ENCODE measurements at places on chromosomes 7 and 10.

DNA sequence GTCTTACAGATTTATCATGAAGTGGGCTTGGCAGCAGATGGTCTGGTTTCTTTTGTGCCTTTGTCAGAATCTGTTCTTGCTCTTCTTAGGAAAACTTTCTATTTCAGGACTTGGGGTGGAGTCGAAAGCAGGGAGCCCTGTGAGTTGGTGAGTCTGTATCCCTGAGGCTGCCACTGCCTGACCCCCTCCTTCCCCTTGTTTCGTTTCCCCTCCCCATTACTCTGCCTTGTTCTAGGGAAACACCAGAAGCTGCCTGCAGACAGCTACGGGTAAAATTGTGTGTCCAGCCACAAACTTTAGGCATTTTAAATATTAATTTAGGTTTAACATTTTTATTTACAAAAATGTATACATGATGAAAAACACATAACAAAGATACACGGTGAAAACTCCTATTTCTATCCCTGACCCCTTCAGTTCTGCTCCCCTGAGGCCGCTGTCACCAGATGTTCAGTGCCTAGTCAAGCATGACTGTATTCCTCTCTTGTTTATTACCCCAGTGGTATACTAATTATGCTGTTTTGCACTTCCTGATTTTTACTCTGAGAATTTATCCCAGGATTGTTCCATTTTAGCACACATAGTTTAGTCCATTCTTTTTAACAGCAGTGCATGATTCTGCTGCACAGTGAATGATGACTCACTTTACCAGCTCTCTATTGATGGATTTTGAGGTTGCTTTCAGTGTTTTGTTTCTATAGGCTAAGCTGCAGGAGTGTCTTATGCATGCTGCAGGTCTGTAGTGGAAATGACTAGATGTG lies 9.1 kb downstream of the TSPAN14 start:
- no peak for DNase-seq

DNA sequence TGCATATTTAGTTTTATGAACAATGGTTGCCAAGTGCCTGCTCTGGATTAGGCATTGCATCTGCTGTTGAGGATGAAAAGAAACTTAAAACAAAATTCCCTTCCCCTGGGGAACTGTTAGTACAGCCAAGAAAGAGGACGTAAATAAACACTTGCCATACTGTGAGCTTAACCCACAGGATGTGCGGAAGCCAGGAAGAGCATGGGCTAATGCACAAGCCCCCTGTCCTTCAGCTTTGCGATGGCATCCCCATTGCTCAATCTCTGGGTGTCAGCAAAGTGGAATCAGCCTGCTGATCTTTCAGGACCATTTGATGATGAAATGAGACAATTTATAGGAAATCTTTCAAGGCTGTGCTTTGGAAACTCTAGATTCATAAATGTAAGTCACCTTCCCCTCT lies 399.9 kb upstream of the IGFBP3 start:
- DNase-seq: no peak

DNA sequence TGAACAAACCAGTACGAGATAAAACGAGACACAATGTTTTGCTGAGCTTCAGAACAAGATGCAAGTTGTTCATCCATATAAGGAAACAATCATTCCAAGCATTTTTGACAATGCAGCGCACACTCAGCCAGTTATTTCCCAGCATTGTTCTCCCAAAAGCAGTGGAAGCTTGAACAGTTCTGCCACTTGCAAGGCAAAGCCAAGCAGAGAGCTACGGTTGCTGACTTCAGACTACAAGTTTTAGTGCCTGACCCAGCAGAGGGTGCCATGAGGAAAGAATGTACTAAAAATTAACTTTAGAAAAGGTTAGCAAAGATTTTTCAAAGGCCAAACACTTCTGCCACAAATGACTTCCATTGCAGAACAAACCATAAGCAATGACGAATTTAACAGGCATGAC lies 152.5 kb downstream of the SLC25A13 start:
- no peak for DNase-seq

GRCh38 chr7:101874028-101874427 lies 56.6 kb downstream of the CUX1 start:
- no peak for DNase-seq

- DNase-seq: no peak
Observed at GRCh38 chr10:104260775-104261115, 6.1 kb downstream of the GSTO1 start.

GRCh38 chr7:116101704-116102103 lies 71.1 kb upstream of the TFEC start:
- DNase-seq: no peak

DNA sequence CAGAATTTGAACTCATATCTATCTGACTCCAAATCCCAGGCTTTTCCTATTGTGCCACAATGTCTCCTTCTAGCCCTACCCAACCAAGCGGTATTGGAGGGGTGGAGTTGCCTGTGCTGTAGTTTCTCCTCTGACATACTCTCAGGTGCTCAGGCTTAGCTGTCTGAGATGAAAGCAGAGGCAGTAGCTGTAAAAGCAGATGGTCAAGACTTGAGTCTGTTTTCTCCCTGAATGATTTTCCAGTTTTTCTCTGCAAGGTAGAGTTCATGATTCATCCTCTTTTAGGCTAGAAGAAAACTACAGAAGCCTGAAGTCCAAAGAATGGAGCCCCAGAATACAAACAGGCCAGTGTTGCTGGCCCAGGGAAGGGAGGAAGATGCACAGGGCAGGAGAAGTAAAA lies 130.0 kb downstream of the PDE1C start:
- DNase-seq: no peak

- DNase-seq: no peak
Observed at GRCh38 chr7:118285358-118285757, 60.9 kb downstream of the ANKRD7 start.

DNA sequence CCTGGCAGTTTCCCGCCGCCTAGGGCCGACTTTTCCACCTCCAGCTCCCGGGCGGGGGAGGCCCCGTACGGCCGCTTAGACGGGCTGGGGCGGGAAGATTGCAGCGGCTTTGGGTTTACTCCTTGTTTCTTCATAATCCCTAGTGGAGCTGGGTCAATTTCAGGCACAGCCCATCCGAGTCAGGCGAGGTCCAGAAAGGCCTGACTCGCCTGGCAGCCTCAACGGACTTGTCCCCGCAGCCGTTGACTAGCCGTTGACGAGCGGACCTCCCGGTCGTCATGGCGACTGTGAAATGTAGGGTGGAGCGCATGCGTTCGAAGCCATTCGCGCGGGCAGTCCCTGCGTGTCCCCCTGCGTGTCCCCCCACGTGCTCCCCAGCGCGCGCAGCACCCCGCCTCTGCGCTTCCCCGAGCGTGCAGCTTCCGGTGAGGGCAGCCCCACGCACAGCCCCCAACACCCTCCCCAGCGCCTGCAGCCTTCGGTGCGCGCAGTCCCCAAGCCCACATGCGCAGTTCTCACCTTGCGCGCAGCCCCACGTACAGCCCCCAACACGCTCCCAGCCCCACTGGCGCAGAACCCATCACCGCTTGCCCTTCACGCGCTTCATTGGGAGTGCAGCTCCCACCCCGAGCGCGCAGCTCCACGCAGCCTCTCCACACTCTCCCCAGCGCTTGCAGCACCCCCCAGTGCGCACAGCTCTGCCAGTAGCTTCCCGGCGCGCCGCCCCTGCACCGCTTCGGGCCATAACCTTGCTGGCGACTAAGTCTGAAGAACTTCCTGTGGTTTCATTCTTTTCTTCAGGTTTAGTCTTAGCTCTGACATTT lies 67.8 kb downstream of the TBX20 start:
- peak; percentile 59 for DNase-seq

DNA sequence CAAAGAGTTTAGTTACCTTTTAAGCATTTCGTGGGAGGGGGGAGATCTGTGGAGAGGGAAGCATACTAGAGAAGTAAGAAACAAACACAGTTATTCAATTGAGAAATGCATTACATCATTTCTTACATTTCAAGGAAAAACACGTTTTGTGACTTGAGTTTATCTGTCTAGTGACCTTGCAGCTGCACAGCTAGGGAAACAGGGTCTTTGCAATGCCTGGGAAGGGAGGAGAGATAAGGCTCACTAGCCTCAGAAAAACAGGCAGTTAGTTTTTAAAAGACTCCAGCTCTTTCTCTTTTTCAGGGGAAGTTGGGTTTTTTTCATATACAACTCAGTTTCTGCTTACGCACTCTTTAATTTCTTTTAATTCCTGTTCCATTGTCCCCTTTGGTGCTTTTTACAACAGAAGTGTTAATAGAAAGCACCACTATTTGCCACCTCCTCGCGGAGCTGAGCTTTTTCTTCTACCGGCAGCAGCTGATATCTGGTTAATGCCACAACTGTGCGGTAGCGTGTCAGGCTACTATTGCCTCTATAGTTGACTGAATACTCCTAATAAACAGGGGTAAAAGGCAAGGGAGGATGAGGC lies 5.6 kb downstream of the CYP3A43 start:
- DNase-seq: no peak

- no peak for DNase-seq
Observed at GRCh38 chr10:43902842-43903241, 254.2 kb upstream of the ZNF32 start.

DNA sequence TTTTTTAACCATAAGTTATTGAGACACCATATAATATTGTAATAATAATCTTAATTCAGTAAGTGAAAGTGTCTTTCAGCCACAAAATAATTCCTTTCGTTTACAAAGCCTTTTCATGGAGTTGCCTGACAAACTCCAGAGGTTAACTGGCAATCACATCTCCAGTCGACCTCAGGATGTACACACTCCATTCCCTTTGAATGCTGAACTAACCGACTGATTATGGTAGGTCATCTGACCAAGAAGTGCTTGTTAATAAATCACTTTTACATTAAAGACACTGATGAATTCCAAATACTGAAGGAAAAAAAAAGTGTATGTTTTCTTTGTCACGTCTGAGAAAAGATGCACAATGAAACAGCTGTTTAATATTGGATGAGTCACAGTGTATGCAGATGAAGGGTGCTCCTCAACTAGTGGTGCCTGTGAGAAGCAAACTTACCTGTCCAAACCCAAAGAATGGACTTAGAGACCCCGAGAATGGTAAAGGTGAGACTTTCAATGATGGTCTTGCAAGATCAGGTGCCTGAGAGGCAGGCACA lies 348.1 kb upstream of the VWC2 start:
- DNase-seq: no peak

DNA sequence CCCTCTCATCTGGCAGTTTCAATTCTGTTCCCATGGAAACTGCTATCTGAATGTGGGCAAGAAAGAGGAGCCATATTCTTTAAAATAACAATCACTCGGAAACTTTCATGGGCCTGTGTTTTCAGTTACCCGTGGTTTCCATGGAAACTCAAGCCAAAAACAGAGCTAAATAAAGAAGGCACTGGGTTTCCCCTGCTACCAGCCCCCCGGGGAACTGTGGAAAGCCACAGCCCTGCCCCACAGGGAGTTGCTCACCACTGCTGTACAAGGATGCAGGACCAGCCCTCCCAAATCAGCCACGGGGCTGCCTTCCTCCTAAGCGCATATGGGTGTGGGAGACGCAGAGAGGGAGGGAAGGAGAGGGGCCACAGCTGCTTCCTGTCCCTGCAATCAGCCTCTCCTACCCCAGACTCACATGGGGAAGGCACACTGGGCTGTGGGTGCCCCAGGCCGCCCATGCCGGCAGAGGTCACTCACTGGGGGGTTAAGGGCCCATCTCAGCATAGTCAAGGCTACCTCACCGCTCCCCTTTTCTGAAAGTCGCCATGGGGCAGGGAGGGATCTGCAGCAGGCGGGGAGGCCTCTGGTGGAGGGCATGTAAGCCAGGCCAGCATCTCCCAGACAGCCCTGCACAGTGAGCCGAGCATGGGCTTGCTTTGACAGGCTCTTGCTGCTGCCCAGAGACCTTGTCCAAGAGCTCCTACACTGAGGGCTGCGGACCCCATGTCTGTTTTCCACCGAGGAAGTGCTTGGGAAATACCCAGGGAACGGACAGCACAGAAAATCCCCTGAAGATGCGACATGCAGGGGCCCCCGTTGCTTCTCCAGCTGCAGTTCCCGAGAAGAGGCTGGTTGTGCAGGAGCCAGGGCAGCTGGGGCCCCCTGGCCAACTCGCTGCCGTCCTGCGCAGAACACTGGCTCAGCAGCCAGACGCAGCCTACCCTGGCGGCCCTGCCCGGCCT lies 157.3 kb upstream of the PPP2R2D start:
- DNase-seq: no peak

DNA sequence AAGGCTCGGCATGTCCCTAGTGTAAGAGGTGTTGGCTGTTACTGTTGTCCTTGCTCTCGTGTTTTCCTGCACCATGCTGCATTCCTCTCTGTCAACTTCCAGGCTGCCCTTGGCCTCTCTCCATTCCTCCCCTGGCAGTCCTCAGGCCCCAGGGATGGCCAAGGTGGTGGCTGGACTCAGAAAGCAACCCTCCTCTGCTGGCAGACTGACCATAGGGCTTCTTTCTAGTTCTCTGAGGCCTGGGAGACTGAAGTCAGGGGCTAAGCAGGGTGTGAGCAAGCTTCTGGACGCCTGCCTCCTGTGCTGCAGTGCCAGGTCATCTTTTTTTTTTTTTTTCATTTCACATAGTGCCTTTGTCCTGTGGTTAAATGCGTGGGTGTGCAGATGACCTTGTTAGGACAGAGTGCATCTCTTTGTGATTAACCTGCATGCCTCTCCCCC lies 72.0 kb downstream of the GOLGA7B start:
- DNase-seq: no peak

GRCh38 chr7:70446448-70447143 lies 685.3 kb upstream of the GALNT17 start:
- no peak for DNase-seq

- DNase-seq: no peak
Observed at GRCh38 chr7:159099711-159100231, 44.9 kb downstream of the VIPR2 start.

GRCh38 chr10:31896968-31897384 lies 31.7 kb downstream of the ARHGAP12 start:
- no peak for DNase-seq

- DNase-seq: no peak
Observed at GRCh38 chr10:121710207-121710606, 112.0 kb upstream of the FGFR2 start.

- no peak for DNase-seq
Observed at GRCh38 chr7:93203496-93203895, 22.8 kb downstream of the HEPACAM2 start.

- DNase-seq: no peak
Observed at GRCh38 chr10:12579954-12580858, 230.9 kb downstream of the CAMK1D start.

GRCh38 chr7:31307972-31308371 lies 32.6 kb downstream of the NEUROD6 start:
- DNase-seq: no peak

GRCh38 chr7:44084701-44085100 lies 2.4 kb upstream of the POLM start:
- no peak for DNase-seq

- DNase-seq: no peak
Observed at GRCh38 chr10:78889536-78890063, 179.2 kb upstream of the ZMIZ1 start.

DNA sequence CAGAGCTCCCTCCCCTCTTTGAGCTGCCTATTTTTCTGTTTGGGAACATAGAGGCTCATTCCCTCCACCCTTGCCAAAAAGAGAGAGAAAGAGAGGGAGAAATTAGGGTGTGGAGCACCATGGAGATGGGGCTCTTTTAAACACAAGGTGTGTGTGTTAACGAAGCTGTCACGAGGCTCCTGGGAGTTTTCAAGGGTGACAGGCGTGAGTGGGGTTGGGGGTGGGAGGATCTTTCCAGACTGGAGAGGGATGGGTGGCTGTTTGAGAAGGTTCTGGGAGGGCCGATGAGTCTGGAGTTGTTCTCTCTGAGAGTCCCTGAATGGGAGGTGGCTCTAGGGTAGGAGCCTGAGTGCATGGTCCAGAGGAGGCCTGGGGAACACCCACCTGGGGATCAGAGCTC lies 45.0 kb downstream of the PALD1 start:
- DNase-seq: no peak

All from WTC11 (cell line).